ENCODE measurements at places on chromosomes 1 and 21.

GRCh38 chr1:246262281-246262680 lies 244.8 kb downstream of the SMYD3 start:
- no peak for DNase-seq

GRCh38 chr1:207898260-207898659 lies 12.7 kb downstream of the CD34 start:
- DNase-seq, result no peak

GRCh38 chr1:36199934-36200741 lies 24.1 kb upstream of the THRAP3 start:
- no peak for DNase-seq

- no peak for DNase-seq
These were observed 34.8 kb upstream of the PRELP start for GRCh38 chr1:203440771-203441170.

DNA sequence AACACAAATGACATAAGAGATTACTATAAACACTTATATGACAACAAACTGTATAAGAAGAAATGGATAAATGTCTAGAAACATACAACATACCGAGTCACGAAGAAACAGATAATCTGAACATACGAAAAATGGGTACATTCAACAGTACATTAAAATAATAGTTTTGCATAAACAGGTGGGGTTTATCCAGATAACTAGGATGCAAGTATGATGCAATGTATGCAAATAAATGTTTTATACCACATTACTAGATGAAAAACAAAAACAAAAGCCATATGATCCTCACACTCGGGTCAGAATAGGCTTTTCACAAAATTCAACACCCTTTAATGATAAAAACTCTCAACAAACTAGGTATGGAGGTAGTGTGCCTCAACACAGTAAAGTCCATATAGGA lies 1585.7 kb downstream of the BRINP3 start:
- no peak for DNase-seq

GRCh38 chr1:110216844-110217444 lies 6.8 kb downstream of the KCNC4 start:
- DNase-seq, result no peak

- no peak for DNase-seq
These were observed 47.9 kb upstream of the CTPS1 start for GRCh38 chr1:40931601-40932000.

DNA sequence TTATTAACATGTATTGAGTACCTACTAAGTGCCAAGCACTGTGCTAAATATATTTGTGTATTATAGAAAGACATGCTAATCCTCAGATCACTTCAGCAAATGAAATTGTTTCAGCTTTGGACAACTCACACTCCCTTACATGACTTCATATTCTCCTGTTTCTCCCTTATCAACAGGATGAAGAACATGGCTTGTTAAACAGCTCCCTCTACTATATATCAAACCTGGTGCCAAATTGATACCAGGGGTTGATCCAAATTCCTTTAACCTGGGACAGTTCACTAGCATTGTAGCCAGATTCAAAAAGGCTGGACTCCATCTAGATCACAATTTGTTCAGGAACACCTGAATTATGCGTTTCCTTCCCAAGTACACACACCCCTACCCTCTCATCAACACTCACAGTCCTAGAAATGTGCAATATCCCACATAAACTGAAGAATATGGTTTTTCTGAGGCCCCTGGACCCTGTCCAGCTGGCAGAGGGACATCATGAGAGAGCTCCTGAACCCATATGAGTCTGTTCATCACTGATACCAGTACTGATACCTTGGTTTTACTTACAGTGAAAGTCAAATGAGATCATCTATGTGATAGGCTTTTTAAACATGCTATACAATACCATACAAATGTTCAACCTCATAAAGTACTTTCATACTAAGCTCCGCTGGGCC lies 47.0 kb upstream of the PALMD start:
- no peak for DNase-seq

GRCh38 chr1:243587823-243588560 lies 262.1 kb downstream of the AKT3 start:
- DNase-seq, result no peak

- DNase-seq, result no peak
These were observed 64.6 kb upstream of the CLDN14 start for GRCh38 chr21:36544545-36544944.

DNA sequence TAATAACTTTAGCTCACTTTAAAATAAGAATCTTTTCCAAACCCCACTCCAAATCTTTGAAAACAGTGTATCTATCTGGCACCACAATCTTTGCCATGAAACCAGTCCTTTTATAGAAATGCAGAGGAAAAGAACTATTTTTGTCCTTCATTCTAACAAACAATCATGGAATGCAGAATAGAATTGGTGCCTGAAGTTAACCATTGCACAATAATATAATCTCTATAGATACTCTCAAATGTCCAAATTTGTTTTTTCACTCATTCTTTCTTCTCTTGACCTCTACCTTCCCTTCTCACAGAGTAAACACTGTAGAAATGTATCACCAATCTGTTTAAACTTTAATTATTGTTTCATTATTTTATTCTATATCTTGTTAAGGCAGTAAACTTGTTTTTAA lies 34.8 kb downstream of the TTLL7 start:
- DNase-seq, result no peak
